ENCODE measurements at places on chromosomes 6 and 20. TPM values are rescaled to one million over a fixed set of nuclear protein-coding genes. Genes with fewer than 3 reads are reported as not detected.

GRCh38 chr20:56730003-56730402 is 100.9 kb downstream of the TFAP2C start:
- H3K27me3 ChIP-seq = peaks cover 3% of the 10 kb centered on the region
- no peaks in the 10 kb centered on the region for H3K4me1 ChIP-seq
- DNase-seq = no peak
- no peak overlapping the region for H3K27ac ChIP-seq

DNA sequence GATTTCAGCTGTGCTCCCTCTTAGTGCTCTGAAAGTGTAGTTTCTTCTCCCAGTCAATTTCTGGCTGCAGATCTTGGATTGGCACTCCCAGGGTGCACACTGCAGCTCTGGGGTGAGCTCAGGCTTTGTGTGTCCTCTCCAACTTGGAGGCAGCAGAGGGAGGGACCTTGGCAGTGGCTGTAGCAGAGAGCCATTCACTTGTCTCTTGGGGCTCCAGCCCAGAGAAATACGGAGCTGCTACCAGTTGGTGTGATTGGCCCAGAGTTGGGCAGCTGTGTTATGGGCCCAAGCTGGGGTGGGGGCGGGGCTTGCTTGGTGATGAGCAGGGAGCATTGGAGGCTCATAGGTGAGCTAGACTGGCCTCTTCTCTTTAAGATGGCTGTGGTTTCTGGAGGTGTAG is 65.9 kb downstream of the KLHL32 start:
- no peak for DNase-seq
- H3K27me3 ChIP-seq = no peaks in the 10 kb centered on the region
- H3K27ac ChIP-seq = no peak overlapping the region
- H3K4me3 ChIP-seq = no peak overlapping the region

DNA sequence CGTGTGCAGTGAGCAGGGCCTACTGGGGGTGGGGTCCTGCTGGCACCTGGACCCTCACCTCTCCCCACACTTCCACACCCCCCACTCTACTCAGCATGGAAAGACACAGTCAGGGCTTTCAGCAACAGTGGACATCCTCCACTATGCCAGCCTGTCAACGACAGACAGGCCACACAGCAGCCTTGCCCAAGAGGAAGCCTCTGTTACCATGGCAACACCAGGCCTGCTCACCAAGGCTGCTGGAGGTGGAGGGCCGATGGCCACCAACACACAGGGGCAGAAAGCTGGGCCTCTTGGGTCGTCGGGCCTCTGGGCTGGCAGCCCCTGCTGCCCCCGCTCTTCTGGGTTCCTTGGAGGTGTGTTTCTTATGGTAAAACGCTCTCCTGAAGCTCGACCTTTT is 13.6 kb downstream of the BNIP5 start:
- no peaks in the 10 kb centered on the region for H3K4me1 ChIP-seq
- no peaks in the 10 kb centered on the region for H3K27me3 ChIP-seq
- H3K36me3 ChIP-seq = no peaks in the 10 kb centered on the region
- H3K4me3 ChIP-seq = no peak overlapping the region
- H3K27ac ChIP-seq = no peak overlapping the region

GRCh38 chr6:90406142-90406794 is 109.6 kb upstream of the BACH2 start:
- no peak overlapping the region for H3K27ac ChIP-seq
- DNase-seq = no peak
- no peaks in the 10 kb centered on the region for H3K36me3 ChIP-seq
- no peaks in the 10 kb centered on the region for H3K27me3 ChIP-seq
- H3K4me1 ChIP-seq = no peaks in the 10 kb centered on the region

- H3K27ac ChIP-seq = no peak overlapping the region
- H3K27me3 ChIP-seq = no peaks in the 10 kb centered on the region
- no peak overlapping the region for H3K4me3 ChIP-seq
- H3K4me1 ChIP-seq = no peaks in the 10 kb centered on the region
- H3K36me3 ChIP-seq = no peaks in the 10 kb centered on the region
- no peak for DNase-seq
Observed at GRCh38 chr20:51826372-51826771, 24.1 kb upstream of the SALL4 start.

DNA sequence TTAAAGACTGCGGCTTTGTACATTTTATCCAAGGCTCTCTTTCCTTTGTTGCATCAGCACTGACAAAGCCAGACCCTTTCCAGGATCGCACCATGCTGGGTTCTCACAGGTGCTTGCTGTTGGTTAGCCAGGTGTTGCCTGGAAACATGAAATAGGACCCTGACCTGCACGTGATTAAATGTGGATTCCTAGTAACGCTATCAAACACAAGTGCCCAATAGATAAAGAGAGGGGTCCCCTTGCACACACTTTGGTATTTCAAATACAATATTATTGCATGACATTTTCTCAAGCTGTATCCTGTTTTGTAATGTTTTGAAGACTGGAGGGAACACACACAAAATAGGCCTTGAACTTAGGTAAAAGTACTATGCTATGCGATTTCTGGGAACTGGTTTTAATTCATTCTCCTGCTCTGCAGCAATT is 73.3 kb downstream of the AKAP12 start:
- H3K4me1 ChIP-seq = no peaks in the 10 kb centered on the region
- H3K4me3 ChIP-seq = no peak overlapping the region
- H3K27me3 ChIP-seq = no peaks in the 10 kb centered on the region
- H3K36me3 ChIP-seq = no peaks in the 10 kb centered on the region

DNA sequence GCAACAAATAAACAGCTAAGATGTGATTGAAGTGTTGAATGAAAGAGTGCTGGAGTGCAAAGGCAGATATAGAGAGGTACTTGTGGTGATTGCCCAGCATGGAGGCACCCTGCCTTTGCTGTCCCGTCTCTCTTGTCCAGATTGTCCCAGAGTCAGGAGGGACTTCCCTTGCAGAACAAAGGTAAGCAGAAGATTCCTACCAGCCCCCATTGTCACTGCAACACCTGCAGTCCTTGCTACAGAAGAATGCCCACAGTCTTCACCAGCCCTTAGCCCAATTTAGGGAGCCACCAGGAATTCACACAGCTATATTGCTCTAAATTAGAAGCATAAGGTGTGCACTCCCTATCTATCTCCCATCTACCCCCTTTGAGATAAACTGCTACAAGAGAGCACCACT is 491.8 kb downstream of the KIF16B start:
- H3K27me3 ChIP-seq = no peaks in the 10 kb centered on the region
- H3K27ac ChIP-seq = no peak overlapping the region
- H3K36me3 ChIP-seq = no peaks in the 10 kb centered on the region
- no peak for DNase-seq

GRCh38 chr6:2857580-2858337 is 16.1 kb upstream of the SERPINB1 start:
- peak overlapping the region; percentile 34 for H3K4me3 ChIP-seq
- H3K36me3 ChIP-seq = no peaks in the 10 kb centered on the region
- DNase-seq = no peak
- no peaks in the 10 kb centered on the region for H3K27me3 ChIP-seq

- H3K4me3 ChIP-seq = no peak overlapping the region
- no peaks in the 10 kb centered on the region for H3K27me3 ChIP-seq
- no peak overlapping the region for H3K27ac ChIP-seq
- no peaks in the 10 kb centered on the region for H3K36me3 ChIP-seq
- DNase-seq = no peak
- no peaks in the 10 kb centered on the region for H3K4me1 ChIP-seq
Observed at GRCh38 chr20:63759377-63759901, 19.9 kb downstream of the SLC2A4RG start.

SLC22A2 gene
- total RNA-seq = not detected

PTCRA gene
- not detected for total RNA-seq

ZKSCAN3 gene
- total RNA-seq = 3.4 TPM

MLN gene
- not detected for total RNA-seq

NR2E1 gene
- not detected for total RNA-seq

BMP7 gene
- 1.5 TPM for total RNA-seq

PTGIS gene
- 465 TPM for total RNA-seq

HAO1 gene
- total RNA-seq = not detected
